IPS DF 19.7 (cell line): ENCODE measurements at places on chromosomes 6 and 20.

DNA sequence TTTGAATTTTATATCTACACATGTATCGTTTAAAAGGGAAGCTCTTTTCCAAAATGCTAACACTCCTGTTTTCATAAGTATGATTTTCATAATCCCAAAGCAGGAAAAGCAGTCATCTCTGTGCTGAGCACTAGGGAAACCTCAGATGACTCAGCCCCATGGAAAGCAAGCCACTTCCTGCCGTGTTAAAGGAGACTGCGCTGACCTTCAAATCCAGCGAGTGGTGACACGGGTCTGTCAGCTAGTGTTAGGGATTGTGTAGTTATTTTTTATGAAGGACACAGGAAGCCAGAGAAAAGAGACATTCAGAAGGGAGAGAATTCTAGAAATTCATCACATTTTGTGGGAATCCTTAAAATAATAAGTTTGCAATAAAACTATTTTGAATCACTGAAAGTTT, 57.0 kb upstream of the CD93 start:
- DNase-seq, result no peak

- no peak for DNase-seq
Observed at GRCh38 chr6:136015531-136015930, 164.0 kb downstream of the PDE7B start.

GRCh38 chr6:118281291-118281690, 266.8 kb upstream of the PLN start:
- no peak for DNase-seq

GRCh38 chr6:34852406-34853085, 35.3 kb downstream of the TAF11 start:
- DNase-seq, result no peak

DNA sequence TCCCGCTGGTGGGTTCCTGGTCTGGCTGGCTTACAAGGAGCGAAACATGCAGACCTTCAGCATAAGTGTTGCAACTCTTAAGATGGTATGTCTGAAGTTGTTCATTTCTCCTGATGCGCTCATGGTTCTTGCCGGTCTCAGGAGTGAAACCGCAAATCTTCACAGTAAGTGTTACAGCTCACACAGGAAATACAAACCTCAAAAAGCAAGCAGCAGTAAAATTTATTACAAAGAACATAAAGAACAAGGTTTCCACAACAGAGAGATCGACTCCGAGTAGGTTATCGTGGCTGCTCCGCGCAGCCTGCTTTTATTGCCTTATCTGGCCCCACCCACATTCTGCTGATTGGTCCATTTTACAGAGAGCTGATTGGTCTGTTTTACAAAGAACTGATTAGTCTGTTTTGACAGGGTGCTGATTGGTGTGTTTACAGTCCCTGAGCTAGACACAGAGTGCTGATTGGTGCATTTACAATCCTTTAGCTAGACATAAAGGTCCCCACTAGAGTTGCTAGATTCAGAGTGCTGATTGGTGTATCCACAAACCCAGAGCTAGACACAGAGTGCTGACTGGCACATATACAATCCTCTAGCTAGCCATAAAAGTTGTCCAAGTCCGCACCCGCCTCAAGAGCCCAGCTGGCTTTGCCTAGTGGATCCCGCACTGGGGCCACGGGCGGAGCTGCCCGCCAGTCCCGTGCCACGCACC, 39.2 kb downstream of the TRIM27 start:
- no peak for DNase-seq

DNA sequence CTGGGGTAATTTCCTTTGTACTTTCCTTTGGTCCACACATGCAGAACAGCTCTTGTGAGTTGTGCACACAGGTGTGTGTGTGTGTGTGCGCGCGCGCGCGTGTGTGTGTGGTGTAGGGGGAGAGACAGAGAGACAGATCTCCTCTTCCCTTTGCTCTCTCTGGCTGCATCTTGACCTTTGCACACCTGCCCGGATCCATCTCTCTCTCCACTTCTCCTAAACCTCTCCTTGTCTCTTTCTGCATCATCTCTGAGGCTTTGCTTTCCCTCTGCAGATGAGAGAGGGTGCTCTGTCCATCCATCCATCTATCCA, 67.0 kb downstream of the SRC start:
- no peak for DNase-seq

- DNase-seq, result no peak
Observed at GRCh38 chr6:124524491-124525200, 437.6 kb upstream of the RNF217 start.

DNA sequence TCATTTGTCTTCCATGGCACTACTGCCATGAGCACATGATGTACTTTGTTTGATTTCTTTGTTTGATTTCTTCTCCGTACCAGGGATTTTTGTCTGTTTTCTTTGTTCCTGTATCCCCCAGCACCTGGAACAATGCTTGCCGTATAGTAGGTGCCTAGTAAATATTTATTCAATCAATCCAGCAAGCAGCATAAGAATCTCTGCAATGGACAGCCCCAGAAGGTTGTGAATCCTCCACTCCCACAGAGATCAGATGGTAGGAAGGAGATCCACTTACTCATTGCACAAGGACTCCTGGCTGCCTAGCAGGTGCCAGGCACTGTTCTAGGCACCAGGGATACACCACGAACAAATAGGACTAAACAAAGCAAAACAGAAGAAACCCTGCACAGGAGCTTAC, 6.7 kb upstream of the SYNJ2 start:
- DNase-seq, result no peak

DNA sequence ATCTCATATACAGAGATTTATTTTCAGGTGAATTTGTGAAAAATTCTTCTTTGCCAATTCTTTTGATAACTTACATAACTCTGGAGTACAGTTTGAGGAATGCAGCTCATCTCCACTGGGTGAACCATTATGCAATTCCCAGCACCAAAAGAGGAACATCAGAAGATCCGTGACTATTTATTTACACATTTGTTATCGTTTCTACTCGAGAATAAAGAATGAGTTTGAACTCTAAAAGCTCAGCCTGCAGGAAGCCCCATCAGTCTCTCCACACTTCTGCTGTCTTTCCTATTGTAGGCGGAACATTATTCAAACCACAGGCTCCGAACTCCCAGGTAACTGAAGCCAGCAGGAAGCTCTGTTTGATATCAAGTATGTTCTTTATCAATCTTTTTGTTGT, 95.9 kb upstream of the IFNGR1 start:
- no peak for DNase-seq

DNA sequence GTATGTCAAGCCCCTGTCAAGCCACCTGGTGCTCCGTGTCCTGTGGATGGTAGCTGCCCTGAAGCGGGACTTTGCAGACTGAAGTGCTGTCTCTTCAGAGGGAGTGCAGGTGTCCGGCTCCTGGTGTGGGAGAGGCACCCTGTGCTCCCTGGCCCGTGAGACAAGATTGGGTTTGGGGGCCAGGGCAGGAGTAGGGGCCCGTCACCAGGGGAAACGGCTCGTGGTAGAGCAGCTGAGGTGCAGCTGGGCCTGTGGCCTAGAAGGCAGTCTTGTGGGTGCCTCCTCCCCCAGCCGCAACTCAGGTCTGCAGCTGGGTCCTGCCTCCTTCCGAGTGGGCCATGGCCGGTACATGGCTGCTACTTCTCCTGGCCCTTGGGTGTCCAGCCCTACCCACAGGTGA, at the start of gene PTCRA:
TSS of gene PTCRA (plus strand) at position 322 of the 400 bp plus-strand sequence. CDS start at position 339, 17 bp downstream.
- no peak for DNase-seq

GRCh38 chr20:33659341-33660034, 2.6 kb upstream of the C20orf144 start:
- DNase-seq, result no peak

DNA sequence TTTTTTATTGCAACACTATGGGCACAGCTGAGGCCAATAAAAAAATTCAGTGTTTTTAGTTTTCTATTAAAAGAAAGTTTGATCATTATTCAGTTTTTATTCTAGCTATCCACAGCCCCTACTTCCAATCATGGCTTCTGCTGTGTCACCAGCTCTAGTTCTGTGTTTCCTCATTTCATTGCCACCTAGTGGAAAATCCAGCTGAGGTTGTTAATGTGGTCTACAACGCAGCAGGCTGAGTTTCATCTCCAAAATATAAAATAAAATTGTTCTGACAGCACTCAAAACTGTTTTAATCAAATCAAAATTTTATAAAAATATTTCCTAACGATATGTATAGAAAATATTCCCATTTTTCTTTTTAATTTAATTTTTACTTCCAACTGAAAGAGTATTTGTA, 13.6 kb downstream of the COL9A1 start:
- no peak for DNase-seq

GRCh38 chr6:168016721-168017525, 19.5 kb downstream of the KIF25 start:
- no peak for DNase-seq

GRCh38 chr20:47765691-47766594, 19.3 kb downstream of the SULF2 start:
- DNase-seq, result no peak

- DNase-seq, result no peak
Observed at GRCh38 chr20:1842281-1842680, 52.9 kb upstream of the SIRPA start.

DNA sequence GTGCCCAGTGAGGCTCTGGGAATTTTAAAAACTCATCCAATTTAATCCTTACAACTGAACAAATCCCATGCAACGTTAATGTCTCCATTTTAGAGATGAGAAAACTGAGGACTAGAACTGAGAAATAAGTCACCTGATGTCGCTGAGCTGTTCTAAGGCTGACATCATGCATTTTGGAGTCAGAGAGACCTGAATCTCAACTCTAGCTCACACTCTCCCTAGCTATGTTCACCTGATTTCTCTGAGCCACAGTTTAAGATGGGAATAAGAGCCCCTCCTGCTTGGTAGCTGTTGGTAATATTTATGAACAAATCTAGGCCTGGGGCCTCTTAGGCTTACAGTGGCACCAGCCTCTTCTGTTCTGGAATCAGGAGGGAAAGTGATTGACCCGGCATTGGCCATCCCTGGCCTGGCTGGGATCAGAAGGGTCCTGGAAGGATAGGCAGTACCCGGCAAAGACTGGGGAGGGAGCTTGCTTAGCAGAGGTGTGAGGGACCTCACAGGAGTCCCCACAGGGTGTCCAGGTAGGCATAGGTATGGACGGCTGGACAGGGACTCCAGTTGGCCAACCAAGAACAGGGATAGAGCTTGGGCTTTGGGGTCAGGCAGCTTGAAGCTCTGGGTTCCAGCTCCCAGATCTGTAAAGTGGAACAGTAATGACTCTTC, 18.8 kb upstream of the CSNK2A1 start:
- no peak for DNase-seq

GRCh38 chr6:82616386-82617028, 252.9 kb downstream of the TPBG start:
- no peak for DNase-seq

DNA sequence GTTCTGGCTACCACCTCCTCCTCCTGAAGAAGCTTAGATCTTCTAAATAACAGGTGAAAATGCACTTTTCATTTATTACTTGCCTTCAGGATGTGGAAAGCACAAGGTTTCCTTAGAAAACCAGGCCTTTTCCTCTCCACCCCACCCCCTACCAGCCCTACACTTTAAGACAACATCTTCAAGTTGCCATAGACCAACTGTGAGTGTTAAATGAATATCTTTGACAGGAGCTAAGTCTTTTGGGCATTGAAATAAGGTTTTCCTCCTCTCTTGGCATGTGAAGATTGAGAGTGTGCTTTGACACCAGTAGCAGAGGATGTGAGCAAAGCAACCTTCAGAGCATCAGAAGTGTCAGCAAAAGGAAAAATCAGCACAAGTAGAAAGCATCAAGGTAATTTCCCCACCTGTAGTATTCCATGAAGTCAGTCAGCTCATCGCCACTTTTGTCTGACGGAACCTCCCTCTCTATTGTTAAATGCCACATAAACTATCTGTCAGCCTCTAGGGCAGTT, 532.3 kb upstream of the MMS22L start:
- DNase-seq, result no peak
